ENCODE measurements at places on chromosomes 7 and 10. TPM values are rescaled to one million over a fixed set of nuclear protein-coding genes. Genes with fewer than 3 reads are reported as not detected.
A peak's percentile ranks its signal among the peaks of the same experiment; 100 is the strongest.

CHAT gene
- total RNA-seq, result 3.8 TPM

FEZF1 gene
- total RNA-seq, result not detected

ZNF775 gene
- total RNA-seq, result 8.9 TPM

CALHM2 gene
- total RNA-seq, result 18.0 TPM

CYP2C19 gene
- total RNA-seq, result 7.8 TPM

PSD gene
- total RNA-seq, result 38.9 TPM

C7orf57 gene
- total RNA-seq, result not detected

NME8 gene
- total RNA-seq, result not detected

PIK3CG gene
- total RNA-seq, result 13.1 TPM

FGFR2 gene
- total RNA-seq, result 73.3 TPM

TAS2R3 gene
- 7.5 TPM for total RNA-seq

GALNT17 gene
- total RNA-seq, result 6.4 TPM

OPALIN gene
- total RNA-seq, result not detected

- peak; percentile 96 for DNase-seq
Observed at GRCh38 chr7:76294344-76295024, 8.0 kb upstream of the HSPB1 start.

DNA sequence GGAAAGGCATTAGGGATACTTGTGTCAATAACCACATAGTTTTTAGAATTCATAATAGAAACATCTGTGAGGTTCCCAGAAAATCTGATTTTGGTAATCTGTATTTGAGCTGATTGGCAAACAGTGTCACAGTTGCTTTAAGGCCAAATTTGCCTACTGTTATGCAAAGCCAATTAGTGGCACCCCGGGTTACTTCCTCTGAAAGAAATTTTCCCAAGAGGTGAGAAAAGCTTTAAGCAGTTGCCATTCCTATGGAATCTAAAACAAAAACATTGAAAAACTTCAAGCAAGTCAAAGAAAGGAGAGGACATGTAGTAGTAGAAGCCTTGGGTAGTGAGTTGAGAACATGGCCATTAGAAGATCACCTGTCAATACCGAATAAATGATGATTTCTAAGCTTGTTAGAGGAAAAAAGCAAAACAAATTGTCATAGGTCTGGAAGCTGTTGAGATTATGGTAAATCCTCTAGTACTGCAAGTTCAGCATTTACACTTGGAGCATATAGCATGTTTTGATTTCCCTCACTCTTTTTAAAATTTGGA lies 176.8 kb downstream of the TWIST1 start:
- DNase-seq, result no peak

GRCh38 chr10:103284170-103284569 lies 7.2 kb downstream of the INA start:
- no peak for DNase-seq

DNA sequence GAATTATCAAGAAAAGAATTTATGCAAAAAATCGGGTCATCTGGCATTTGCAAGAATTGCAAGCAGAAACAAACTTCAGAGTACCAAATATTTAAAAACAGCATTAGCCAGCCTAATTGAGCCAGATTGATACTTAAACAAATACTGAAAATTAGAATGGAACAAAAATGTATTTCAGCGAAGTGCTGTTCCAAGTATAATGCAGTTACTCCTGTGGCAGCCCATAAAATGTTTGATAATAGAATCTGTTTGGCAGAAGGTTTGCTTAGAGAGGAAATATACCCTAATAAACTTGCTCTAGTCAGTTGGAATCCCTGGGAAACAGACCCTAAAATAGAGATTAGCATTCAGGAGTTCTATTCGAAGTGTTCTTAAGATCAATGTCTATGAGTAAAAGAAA lies 835.1 kb upstream of the MBL2 start:
- no peak for DNase-seq

- DNase-seq, result no peak
Observed at GRCh38 chr10:59073456-59074053, 102.9 kb upstream of the PHYHIPL start.

DNA sequence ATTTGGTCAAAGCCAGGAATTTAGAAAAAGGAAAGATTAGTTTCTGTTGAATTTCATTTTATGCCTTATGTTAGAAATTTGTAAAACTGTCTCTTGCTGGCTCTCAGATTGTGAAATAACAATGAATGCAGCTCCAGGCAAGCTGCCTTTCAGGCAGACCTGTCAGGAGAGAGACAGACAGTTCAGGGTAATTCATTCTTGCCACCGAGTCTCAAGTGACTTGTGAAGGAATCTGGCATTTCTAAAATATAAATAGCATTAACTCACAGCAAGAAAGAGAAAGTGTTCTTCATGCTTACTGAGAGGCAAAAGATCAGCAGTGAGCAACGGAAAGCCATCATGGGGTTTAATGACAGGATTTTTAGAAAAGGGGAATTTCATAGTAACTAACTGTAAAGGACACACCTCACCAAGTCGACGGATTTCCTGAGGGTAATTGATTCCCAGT lies 442.3 kb upstream of the AKR1E2 start:
- no peak for DNase-seq

GRCh38 chr10:28457110-28457509 lies 75.8 kb upstream of the WAC start:
- DNase-seq, result no peak

DNA sequence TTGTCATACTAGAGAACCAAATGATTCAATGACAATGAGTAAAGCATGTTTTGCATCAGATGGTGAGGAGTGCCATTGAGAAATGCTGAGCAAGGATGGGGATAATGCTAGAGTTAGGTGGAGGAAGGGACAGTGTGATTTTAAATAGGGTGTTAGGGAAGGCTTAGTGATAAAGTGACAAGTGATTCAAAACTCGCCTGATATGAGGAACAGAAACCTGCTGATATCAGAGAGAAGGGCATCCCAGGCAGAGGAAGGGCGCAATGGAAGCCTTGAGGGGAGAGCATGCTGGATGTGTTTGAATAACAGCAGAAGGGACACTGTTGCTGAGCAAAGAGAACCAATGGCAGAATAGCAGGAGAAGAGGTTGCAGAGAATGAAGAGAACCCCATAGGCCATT lies 196.2 kb downstream of the NRG3 start:
- no peak for DNase-seq

DNA sequence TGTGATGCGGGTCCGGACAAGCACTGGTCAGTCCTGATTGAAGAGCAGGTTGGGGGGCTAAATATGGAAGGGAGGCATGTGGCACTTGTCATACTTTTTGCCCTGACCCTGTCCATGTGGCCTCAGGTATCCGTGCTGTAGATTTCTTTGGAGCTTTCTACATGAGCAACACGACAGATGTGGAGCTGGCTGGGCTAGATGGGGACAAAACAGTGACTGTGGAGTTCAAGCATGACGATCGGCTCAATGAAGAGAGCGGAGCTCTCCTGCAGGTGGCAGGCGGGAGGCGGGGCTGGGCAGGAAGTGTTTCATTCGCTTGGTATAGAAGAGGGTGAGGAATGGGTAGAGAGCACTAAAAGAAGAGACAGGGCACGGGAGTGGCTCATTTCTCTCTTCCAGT lies 13.0 kb upstream of the CHCHD1 start:
- DNase-seq, result peak; percentile 36

DNA sequence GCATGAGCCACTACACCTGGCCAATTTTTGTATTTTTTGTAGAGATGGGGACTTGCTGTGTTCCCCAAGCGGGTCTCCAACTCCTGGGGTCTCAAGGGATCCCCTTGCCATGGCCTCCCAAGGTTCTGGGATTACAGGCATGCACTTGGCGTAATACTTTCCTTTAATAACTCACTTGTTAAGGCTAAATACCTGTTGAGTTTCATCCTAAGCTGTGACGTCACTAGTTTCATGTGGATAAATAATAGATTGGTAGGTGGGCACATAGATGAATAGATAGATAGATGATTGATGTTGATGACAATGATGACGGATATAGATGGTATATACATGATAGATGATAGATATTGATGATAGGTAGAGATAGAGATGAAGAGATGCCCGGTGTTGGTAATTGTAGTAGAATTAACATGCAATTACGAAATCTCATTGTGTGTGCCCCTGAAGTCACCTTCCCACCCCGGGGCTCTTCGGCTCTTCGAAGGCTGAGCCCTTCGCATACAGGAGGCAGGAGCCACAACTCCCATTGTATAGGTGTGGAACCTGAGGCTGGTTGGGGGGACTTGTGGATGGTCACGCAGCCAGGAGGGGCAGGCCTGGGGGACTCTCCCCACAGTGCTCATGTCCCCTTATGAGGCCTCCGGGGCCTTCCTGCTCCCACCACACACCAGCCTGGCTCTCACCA lies 2.6 kb downstream of the GRIFIN start:
- DNase-seq, result no peak

DNA sequence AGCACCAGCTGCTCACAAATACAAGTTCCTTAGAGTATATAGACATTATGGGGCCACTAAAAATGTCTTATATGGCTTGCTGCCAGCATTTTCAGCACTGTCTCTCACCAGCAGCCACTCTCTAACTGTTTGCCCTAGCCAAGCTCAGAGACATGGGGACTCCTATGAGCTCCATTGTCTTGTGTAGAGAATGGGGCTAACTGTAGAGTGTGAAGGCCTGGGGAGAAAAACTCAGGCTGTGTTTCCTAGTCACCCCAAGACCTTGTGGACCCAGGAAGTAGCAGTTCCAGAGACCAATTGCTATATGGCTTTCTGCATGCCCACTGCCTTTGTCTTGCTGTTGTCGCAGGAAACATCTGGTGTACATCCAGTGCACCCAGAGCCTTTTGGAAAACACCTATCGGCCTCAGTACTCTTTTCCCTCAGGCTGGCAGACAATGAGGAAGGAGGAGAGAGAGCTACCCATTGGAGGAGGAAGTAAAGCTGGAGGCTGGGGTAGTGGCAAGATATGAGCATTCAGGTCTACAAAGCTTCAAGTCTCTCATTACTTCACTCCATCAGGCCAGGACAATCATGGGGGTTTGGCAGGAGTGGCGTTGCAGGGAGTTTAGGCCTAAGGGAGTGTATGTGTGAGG lies 28.4 kb downstream of the ENTPD1 start:
- DNase-seq, result no peak

GRCh38 chr7:121953601-121954000 lies 80.6 kb downstream of the PTPRZ1 start:
- no peak for DNase-seq

DNA sequence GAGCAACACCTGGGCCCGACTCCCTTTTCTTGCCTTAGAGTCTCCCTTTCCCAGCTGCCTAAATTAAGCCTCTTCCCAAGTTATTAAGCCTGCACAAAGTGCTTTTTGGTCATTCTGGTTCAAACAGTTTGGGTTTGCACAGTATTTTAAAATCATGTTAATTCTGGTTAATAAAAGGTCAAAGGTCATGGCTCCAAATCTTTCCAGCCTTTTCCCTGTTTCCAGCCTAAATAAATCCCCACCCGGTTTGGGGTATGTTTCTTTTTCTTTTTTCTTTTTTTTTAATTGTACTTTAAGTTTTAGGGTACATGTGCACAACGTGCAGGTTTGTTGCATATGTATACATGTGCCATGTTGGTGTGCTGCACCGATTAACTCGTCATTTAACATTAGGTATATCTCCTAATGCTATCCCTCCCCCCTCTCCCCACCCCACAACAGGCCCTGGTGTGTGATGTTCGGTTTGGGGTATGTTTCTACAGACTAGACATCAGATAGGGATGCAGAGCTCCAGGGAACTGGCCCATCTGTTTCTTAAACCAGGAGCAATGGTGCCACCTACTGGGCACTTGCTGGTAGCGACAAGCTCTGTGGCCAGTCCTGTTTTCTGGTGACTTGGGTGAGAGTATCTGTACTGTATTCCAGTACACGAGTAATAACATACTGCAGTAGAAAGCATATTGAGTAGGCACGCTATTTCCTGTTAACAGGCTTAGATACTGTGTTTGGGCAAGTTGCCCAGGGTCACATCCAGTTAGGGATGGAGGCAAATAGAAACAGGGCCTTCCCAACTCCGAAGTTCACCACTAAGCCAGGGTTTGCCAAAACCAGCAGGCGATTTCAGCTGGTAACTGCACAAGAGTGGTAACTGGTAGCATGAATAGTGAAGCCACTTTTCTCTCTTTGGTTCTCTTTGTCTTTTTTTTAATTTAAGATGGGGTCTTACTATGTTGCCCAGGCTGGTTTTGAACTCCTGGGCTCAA lies 60.6 kb upstream of the TRIM8 start:
- DNase-seq, result peak; percentile 86

DNA sequence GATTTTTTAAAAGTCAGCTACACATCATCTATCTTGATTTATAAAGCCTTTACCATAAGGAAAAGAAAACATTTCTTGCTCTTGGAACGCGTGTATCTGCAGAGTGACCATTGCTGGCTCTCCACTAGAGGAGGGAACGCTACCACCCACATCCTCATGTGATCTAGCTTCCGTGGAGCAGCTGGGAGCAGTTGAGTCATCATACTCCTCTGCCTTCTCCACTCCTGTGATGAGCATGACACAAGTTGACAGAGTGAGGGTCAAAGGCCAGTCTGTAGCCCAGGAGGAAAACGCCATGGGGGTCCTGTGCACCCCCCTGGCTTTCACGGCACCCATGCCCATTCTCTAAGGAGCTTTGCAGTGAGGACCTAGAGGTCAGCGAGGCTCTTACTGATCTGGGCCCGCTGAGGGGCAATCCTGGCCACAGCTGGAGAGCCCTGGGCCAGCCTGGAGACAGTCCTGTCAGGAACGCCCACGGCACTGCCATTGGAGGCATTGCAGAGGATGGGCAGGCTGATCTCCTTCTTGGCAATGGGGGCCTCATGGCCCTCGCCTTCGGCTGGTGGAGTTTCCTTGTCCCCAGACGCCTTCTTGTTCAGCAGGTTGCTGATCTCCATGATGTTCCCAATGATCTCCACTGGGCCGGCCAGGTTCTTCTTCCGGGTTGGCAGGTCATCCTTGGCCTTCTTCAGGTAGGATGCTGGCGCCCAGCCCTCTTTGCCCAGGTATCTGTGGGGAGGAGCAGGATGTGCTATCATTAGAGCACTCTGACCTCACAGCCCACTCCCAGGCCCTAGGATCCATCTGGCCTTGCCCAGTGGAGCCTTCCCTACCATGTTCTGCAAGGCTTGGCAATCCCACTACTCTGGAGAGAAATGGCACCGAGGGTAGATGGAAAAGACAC lies 119.2 kb downstream of the NEURL1 start:
- DNase-seq, result no peak

DNA sequence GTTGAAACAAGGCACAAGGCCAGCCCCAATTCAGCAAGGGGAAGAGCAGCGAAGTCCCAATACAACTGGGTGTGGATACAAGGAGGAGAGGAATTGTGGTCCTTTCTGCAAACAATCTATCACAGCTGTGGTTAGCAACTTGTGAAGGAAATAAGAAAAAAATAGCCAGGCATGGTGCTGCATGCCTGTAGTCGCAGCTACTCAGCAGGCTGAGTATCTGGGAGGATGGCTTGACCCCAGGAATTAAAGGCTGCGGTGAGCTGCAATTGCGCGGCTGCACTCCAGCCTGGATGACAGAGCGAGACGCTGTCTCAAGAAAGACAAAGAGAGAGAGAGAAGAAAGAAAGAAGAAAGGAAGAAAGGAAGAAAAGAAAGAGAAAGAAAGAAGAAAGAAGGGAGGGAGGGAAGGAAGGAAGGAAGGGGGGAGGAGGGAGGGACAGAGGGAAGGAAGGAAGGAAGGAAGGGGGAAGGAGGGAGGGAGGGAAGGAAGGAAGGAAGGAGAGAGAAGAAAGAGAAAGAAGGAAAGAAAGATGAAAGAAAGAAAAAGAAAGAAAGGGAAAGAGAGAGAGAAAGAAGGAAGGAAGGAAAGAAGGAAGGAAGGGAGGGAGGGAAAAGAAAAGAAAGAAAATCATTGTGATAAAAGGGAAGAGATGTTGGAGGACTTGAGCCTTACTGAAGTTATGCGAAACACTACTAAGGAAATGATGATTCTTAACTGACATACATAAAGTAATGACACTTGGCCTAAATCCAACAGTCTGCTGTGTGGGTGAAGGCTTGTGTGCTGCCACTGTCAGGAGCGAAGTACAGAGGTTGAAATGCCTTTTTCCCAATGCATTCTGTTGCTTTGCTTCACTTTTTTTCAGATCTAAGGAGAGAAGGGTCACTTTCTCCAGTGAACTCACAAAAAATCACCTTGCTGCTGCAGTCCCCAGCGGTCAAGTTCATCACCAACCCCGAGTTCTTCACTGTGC lies 117.0 kb upstream of the STK17A start:
- DNase-seq, result no peak

Measured in transverse colon (tissue), 4 donors.